ENCODE measurements at places on chromosomes 5 and 9.

- no peak for DNase-seq
These were observed 139.0 kb downstream of the ARHGEF28 start for GRCh38 chr5:73764996-73765395.

- DNase-seq = no peak
These were observed 36.1 kb upstream of the CCNG1 start for GRCh38 chr5:163401271-163401670.

DNA sequence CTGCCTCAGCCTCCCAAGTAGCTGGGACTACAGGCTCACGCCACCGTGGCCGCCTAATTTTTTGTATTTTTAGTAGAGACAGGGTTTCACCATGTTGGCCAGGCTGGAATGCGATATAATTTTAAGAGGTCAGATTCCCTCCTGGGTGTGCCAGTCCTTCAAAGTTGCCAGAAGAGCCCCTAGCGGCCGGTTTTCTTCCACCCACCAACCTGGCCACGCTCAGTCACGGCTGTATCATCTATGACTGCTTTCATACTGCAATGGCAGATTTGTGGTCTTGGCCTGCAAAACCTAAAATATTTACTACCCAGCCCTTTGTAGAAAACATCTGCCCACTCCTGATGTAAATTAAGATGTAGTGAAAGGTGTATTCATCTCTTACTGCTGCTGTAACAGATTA lies 117.5 kb upstream of the BASP1 start:
- no peak for DNase-seq

- DNase-seq = no peak
These were observed at the start of gene STK32A for GRCh38 chr5:147234825-147235635. TSS of gene STK32A (plus strand) at chr5:147235026. CDS start at chr5:147239635, 4,609 bp downstream.

GRCh38 chr5:129930221-129930620 lies 26.0 kb downstream of the CHSY3 start:
- no peak for DNase-seq

DNA sequence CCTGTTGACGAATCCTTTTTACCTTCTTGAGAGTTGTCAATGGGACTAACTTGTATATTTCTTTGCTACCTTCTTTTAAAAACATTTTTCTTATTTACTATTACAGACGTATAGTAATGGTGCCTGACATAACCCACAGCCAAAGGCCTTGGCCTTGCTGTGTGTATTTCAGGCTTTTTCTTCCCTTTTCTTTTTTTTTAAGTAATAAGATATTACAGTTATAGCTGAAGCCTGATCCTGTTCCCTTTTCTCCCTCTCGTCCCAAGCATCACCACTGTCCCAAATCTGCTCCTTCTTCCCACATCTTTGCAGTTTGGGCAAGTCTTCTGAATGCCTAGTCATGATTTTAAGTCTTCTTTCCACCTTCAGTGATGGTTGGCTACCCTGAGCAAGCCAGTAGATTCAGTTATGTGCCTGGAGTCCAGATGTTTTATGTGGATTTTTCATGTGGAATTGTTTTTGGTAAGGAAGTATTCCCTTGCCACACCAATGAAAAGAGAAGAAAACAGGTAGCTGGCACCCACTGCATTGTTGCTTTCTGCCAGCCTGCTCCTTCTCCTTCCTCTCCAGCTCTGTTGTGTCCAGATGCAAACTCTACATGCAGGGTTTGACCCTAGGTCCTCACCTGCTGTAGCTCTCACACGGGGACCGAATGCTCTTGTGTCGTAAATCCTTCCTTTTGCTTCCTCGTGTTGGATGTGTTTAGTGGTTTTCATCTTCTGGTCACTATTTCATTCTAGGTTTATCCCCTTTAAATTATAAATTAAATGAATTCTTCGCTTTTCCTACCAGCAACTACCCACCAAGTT lies 26.5 kb downstream of the ABL1 start:
- no peak for DNase-seq

- DNase-seq = no peak
These were observed 33.5 kb upstream of the DMRT3 start for GRCh38 chr9:942805-943580.

DNA sequence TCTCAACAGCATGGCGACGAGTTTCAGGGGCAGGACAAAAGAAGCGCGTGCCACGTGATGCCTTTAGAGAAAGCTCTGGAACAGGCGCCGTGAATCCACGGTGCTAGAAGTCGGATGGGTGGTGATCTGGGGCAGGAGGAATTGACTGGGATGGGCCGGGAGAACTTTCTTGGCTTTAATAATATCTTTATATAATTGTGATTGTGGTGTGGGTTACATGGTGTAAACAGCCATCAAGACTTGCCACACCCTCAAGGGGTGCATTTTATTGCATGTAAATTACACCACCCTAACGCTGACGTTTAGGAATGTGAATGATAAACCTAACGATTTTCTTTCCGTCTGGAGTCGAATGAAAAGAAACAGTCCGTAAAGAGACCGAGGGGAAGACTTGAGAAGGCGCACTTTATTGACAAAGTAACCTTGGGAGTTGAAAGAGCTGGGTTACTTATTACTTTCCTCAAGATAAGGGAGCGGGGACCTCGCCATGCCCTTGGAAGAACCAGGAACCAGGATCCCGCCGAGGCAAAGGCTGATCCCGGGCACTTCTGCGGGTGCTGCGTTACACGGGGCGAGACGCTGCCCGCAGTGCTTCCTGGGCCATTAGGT lies 8.5 kb downstream of the NRARP start:
- DNase-seq = no peak

DNA sequence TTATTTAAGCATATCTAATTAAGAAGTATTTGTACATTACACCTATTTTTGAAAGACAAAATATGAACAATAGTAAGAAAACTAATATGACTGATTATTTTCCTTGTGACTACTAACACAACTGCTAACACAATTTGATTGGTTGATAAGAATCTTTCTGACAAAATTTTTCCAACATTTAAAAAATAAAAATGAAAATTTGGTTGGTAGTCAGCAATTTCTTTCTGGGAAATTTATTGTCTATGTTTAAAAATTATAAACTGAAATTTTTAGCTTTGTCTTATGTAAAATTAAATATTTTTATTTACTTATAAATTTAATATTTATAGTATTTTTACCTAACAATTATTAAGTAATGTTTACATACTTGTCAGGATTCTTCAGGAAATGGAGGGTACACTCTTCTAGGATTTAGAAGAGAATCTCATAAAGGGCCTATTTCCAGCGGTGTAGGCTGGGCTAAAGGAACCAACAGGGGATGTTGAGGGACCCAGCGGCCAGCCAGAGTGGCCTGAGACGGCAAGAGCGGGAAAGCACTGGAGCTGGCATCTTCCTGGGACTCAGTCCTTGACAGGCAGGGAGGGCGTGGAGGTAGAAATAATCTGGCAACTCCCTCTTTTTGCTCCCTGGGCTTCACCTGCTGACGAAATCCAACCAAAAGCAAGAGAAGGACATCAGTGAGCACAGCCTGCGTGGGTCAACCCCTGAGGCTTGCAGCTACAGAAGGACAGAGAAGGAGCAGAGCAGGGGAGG lies 14.7 kb upstream of the FAM120A start:
- no peak for DNase-seq

DNA sequence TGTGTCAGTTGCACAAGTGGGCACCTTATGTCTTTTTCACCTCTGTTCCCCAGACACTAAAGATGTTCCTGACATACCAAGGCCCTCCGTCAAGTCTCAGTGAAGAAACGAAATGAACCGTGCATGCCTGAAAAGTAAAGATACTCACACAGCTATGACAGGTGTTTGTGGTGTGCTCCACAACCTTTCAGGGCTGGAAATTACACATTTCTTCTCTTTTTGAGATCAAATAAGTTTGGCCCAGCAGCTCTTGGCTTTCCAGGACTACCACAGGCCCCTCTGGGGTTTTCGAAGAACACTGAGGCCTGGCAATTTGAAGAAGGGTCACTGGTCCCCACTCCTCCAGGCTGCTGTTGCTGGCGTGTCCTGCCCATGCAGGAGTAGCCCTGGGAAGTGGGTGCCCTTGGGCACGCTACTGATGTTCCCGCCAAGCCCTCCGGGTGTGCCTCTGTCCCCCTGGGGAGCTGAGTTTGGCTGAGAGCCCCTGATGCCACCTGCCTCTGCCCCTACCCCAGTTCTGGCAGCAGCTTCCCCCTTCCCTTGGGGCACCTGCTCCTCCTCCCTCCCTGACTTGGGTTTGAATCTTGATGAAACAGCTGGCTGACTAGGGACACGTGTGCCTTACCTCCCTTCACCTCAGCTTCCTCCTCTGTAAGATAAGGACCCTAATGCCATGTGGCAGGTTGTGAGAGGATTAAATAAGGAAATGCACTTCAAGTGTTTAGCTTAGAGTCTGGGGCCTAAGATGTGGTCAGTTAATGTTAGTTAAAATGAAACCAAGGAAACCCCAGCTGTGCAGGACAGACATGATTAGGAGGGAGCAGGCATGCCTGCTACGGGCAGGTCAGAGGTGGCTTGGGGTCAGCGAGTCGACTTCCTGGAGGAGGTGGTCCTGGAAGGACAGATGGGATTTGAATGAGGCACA lies 49.1 kb upstream of the GADD45G start:
- no peak for DNase-seq

- DNase-seq = no peak
These were observed 117.0 kb downstream of the NXNL2 start for GRCh38 chr9:88651682-88652633.

- DNase-seq = no peak
These were observed 87.1 kb upstream of the FBXW11 start for GRCh38 chr5:172093559-172093958.

DNA sequence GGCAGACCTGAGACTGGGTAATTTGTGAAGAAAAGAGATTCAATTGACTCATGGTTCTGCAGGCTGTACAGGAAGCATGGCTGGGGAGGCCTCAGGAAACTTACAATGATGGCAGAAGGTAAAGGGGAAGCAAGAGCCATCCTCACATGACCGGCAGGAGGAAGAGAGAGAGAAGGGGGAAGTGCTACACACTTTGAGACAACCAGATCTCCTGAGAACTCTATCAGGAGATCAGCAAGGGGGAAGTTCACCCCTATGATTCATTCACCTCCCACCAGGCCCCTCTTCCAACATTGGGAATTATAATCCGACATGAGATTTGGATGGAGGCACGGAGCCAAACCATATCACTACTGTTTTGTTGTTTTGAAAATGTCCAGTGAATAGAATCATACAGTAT lies 110.2 kb downstream of the DAPK1 start:
- DNase-seq = no peak

DNA sequence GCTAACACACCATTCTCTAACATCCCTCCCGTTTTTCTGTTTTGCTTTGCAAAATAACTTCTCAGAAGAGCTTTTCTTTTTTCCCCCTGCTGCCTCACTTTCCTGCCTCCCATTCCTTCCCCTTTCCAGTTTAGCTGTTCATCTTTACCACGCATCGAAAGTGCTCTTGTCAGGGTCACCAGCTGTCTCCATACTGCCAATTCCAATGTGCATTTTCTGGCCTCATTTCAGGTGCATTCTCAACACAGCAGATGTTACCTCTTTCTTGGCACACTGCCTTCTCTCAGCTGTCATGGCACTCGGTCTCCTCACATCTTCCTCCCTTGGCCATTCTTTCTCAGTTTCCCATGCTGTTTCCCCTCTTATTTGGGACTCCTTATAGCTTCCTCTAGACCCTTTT lies 9.5 kb downstream of the ARSK start:
- DNase-seq = no peak

GRCh38 chr9:84993105-84993504 lies 323.6 kb downstream of the NTRK2 start:
- no peak for DNase-seq

GRCh38 chr5:626850-627249 lies 14.7 kb downstream of the CEP72 start:
- DNase-seq = no peak

GRCh38 chr5:140109018-140109758 lies 4.7 kb upstream of the PURA start:
- no peak for DNase-seq

DNA sequence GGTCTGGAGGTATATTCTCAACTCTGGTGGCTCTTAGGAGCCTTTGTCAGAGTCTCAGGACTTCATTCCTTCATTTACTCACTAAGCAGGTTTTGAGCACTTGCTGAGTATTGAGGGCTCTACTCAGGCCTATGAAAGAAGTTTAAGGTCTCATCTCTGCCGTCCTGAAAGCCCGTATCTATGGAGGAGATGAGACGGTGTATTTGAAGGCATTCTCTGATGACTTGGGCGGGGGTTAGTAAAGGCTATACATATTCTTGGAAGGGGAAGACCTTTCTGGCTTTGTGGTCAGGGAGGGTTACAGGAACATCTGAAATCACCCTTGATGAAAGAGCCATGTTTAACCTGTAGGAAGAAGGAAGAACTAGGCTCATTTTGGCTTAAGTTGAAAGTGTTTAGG lies 21.9 kb downstream of the RASGRF2 start:
- no peak for DNase-seq

DNA sequence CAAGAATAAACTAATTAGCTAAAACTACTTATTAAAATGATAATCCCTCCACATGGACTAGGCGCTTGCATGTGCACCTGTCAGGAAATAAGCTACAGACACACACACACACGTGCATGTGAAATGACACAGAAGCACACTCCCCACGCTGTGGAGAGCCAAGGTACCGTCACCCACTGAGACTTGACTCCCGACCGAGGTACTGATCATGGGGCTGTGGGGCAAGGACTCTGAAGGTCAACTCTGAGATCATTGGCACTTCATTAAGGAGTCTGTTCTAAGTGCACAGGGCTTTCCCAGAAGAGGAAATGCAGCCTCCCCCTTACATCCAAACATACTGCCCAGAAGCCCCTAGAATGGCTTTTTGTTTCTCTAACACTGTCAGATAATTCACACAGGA lies 264.4 kb upstream of the WWC1 start:
- DNase-seq = no peak

- DNase-seq = no peak
These were observed 5.0 kb upstream of the IRX2 start for GRCh38 chr5:2756211-2757152.

DNA sequence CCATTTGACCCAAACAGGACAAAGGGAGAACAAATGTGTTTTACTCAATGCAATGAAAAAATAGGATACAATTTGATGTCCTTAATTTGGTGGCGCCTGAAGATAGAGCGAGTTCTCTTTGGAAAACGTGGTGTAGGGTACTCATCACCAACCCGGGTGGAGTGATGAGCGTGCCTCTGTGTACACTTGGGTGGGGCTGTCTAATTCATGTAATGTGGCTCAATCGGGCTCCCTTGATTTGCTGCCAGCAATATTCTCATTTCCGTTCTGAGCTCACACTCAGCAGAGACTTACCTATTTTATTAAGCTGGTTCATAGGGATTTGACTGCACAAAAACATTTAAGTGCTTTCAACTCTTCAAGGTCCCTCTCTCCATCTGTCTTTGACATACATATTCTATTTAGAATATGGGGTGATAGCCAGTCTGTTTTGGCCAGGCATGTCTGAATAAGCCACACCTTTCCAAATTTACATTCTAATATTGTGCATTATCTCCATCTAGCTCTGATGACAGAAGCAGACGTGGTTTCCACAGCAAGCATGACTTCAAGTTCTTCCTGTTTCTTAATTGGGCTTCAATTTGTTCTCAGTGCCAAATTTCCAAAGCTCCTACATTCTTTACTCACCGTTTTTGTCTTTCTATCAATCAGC lies 162.5 kb downstream of the IRX2 start:
- no peak for DNase-seq

DNA sequence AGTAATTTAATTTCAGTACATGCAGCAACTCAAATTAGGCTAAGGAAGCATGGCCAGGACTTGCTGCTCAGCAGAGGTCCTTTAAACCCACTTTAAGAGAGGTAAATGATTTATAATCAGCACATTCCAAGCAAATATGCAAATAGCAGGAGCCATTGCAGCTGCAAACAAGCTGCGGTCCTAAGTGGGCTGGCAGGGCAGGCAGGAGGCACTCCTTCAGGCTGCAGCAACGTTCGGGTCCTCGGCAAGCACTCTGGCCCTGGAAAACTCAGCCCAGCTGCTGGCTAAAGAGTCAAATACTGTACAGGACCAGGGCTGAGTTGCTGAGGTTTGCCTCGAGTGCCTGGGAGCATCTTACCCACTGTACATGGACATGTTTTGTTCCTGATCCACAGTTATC lies 126.9 kb downstream of the FSTL4 start:
- no peak for DNase-seq
